H9 (cell line): ENCODE measurements at places on chromosomes 1 and 21. TPM values are rescaled to one million over a fixed set of nuclear protein-coding genes. Genes with fewer than 3 reads are reported as not detected.

The PROX1 gene
- total RNA-seq, result 0.72 and 0.83 TPM in 2 replicates

The RUNX3 gene
- 0.33 and 0.35 TPM in 2 replicates for total RNA-seq

The MRPL24 gene
- 27.3 and 29.0 TPM in 2 replicates for total RNA-seq

DNA sequence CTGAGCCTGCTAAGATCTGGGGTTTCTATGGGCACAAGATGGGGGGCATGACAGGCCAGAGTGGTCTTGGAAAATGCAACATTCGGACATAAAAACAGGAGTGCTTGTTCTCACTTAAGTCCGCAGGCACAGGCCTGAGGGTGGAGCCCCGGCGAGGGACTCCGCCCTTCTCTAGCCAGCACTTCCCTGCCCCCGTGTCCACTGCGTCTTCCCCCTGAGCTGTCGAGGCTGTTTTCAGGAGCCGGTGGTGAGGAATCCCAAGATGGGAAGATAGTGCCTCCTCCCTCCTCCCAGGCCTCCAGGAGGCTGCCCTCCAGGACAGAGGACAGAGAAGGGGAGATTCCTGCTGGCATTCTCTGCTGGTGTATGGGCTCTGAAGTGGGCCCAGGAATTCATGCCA is 105.2 kb downstream of the TLR5 start:
- H3K36me3 ChIP-seq, result peaks cover 2% of the 10 kb centered on the region; the same call in 2 of the 3 replicates
- H3K27ac ChIP-seq, result no peak overlapping the region
- no peaks in the 10 kb centered on the region for H3K27me3 ChIP-seq
- DNase-seq, result no peak

DNA sequence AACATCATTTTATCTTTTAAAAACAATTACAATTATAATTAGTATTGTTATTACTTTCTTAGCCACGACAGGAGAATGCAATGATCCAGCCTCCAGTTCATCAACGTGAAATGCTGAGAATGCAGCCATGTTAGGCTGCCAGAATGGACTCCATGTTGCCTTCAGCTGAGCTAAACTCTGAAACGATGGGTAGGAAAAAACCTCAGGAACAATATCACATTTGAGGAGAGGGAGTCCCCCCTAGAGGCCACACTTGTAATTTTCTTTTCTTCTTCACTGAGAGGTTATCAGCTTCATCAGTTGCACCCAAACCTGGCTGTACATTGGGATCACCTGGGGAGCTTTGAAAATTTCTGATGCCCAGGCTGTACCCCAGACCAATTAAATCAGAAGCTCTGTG is 34.6 kb upstream of the DNAH14 start:
- H3K27ac ChIP-seq, result no peak overlapping the region
- H3K27me3 ChIP-seq, result no peaks in the 10 kb centered on the region
- no peaks in the 10 kb centered on the region for H3K4me1 ChIP-seq
- peak; percentile 39 for DNase-seq
- H3K4me3 ChIP-seq, result no peak overlapping the region
- no peaks in the 10 kb centered on the region for H3K36me3 ChIP-seq

- no peak for DNase-seq
- H3K4me1 ChIP-seq, result no peaks in the 10 kb centered on the region; the same call in 1 of the 2 replicates
- H3K36me3 ChIP-seq, result no peaks in the 10 kb centered on the region
- no peak overlapping the region for H3K27ac ChIP-seq
- no peaks in the 10 kb centered on the region for H3K27me3 ChIP-seq
- no peak overlapping the region for H3K4me3 ChIP-seq
These were observed 7.6 kb downstream of the LAPTM5 start for GRCh38 chr1:30749691-30750583.
